Naive thymus-derived CD4-positive, alpha-beta T cell (primary cell): ENCODE measurements at places on chromosomes 1 and 21. TPM values are rescaled to one million over a fixed set of nuclear protein-coding genes. Genes with fewer than 3 reads are reported as not detected.

GRCh38 chr1:222034790-222035189 is 292.9 kb upstream of the DUSP10 start:
- no peak for DNase-seq
- no peak overlapping the region for H3K4me3 ChIP-seq
- no peaks in the 10 kb centered on the region for H3K36me3 ChIP-seq
- H3K27me3 ChIP-seq: no peaks in the 10 kb centered on the region

DNA sequence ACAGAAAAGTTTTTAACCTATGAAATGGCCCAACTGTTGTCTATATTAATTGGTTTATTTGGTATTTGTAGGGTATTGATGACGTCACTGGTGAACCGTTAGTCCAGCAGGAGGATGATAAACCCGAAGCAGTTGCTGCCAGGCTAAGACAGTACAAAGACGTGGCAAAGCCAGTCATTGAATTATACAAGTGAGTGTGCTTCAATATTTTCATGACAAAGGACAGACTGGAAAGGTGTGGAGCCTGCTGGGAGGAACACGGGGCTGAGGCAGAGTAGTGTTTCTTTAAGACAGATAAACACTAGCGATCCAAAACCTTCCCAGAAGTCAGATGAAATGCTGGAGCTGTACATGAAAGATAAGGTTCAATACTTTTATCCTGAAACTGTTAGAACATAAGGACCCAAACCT is 76.7 kb downstream of the AK4 start:
- no peak overlapping the region for H3K27ac ChIP-seq
- no peak overlapping the region for H3K4me3 ChIP-seq
- H3K27me3 ChIP-seq: no peaks in the 10 kb centered on the region
- no peak for DNase-seq
- H3K4me1 ChIP-seq: no peaks in the 10 kb centered on the region
- H3K36me3 ChIP-seq: no peaks in the 10 kb centered on the region

- DNase-seq: no peak
- H3K4me3 ChIP-seq: no peak overlapping the region
- H3K4me1 ChIP-seq: no peaks in the 10 kb centered on the region
- no peak overlapping the region for H3K27ac ChIP-seq
- peaks cover 5% of the 10 kb centered on the region for H3K27me3 ChIP-seq
These were observed 67.3 kb upstream of the COX20 start for GRCh38 chr1:244768186-244768585.

- H3K36me3 ChIP-seq: no peaks in the 10 kb centered on the region
- no peak overlapping the region for H3K4me3 ChIP-seq
- no peaks in the 10 kb centered on the region for H3K27me3 ChIP-seq
These were observed 41.4 kb downstream of the KCNK1 start for GRCh38 chr1:233655301-233655740.

DNA sequence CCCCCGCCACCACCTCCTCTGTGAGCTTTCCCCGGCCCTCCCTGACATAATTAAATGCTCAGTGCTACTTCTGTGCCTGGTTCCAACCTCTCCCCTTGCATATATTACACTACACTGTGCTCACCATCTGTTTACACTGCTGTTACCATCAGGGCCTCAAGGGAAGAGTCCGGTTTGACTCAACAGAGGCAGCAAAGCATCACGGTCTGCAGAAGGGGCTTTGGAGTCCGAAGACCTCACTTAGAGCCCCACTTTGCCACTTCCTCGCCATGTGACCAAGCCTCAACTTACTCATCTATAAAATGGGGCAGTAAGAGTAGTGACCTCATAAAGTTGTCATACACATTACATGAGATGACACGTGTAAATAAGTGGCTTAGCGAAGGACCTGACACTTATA is 27.4 kb downstream of the KCNN3 start:
- H3K36me3 ChIP-seq: no peaks in the 10 kb centered on the region
- no peak overlapping the region for H3K4me3 ChIP-seq
- DNase-seq: no peak
- H3K4me1 ChIP-seq: no peaks in the 10 kb centered on the region
- H3K27me3 ChIP-seq: no peaks in the 10 kb centered on the region
- H3K27ac ChIP-seq: no peak overlapping the region

- no peaks in the 10 kb centered on the region for H3K27me3 ChIP-seq
- no peaks in the 10 kb centered on the region for H3K36me3 ChIP-seq
- no peak overlapping the region for H3K27ac ChIP-seq
- H3K4me1 ChIP-seq: no peaks in the 10 kb centered on the region
- no peak for DNase-seq
These were observed 74.7 kb upstream of the KCNK2 start for GRCh38 chr1:215007880-215008279.

GRCh38 chr21:14557413-14557812 is 11.3 kb upstream of the SAMSN1 start:
- no peak for DNase-seq
- peaks cover 9% of the 10 kb centered on the region for H3K4me1 ChIP-seq
- no peak overlapping the region for H3K4me3 ChIP-seq
- no peak overlapping the region for H3K27ac ChIP-seq
- H3K27me3 ChIP-seq: no peaks in the 10 kb centered on the region
- no peaks in the 10 kb centered on the region for H3K36me3 ChIP-seq

DNA sequence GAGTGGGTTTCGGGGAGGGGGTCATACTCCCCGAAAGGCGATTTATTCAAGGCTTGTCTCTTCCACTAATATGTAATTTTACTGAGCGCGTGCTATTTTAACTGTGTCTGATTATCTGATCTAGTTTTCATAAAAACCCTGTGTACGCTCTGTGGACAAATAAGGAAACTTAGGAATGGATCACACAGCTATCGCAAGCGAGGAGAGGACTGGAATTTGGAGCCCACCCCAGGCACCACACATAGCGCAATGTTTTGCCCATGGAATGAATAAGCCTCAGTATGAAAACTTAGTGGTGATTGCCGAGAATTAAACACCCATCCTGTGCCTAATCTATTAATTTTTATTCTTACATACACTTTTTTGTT is 9.8 kb upstream of the RAB42 start:
- H3K27ac ChIP-seq: peak overlapping the region; percentile 84
- DNase-seq: no peak
- no peaks in the 10 kb centered on the region for H3K27me3 ChIP-seq
- H3K4me3 ChIP-seq: peak overlapping the region; percentile 93
- peaks cover 20% of the 10 kb centered on the region for H3K4me1 ChIP-seq
- peaks cover 11% of the 10 kb centered on the region for H3K36me3 ChIP-seq

GRCh38 chr1:147895123-147895522 is 7.5 kb upstream of the GJA8 start:
- H3K27ac ChIP-seq: no peak overlapping the region
- DNase-seq: no peak
- no peaks in the 10 kb centered on the region for H3K36me3 ChIP-seq
- H3K4me3 ChIP-seq: no peak overlapping the region
- H3K4me1 ChIP-seq: no peaks in the 10 kb centered on the region

DNA sequence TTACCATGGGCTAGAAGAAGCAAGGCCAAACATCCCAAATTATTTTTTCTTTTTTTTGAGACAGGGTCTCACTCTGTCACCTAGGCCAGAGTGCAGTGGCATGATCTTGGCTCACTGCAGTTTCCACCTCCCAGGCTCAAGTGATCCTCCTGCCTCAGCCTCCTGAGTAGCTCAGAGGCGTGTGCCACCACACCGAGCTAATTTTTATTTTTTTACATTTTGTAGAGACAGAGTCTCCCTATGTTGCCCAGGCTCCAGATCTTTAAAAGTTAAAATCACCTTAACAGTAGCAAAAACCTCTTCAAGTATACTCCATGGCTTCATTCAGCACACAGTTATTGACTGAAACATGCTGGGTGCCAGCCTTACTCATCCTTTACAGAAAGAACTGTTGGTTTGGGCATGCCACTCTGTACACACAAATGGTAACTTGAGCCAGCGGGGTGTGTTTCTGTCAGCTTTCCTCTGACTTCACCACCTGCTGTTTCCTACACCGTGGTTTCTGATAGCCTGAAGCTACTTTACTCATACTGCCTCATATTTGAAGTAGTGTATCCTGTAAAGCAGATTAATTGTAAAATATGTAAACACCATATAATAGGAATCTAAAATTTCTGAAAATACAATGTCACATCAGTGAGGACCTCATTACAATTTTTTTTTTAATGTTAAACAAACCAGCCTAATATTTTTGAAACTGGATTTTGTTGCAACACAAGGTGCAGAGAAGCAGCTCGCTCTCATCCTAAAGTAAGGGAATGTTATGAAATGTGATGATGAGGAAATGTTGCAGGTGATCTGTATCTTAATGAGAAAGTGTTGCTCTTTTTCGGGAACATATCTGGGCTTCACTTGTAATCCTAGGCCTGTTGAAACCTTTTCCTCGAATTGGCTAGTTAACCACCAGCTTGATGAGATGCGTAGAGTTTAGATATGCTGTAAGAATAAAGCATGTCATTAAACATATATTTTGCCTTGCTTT is 113.9 kb downstream of the ATP5PO start:
- no peaks in the 10 kb centered on the region for H3K4me1 ChIP-seq
- no peak overlapping the region for H3K4me3 ChIP-seq
- H3K27me3 ChIP-seq: no peaks in the 10 kb centered on the region
- H3K36me3 ChIP-seq: no peaks in the 10 kb centered on the region
- no peak for DNase-seq

Gene OR10J5
- not detected for polyA plus RNA-seq

Gene IRF6
- 0.41 TPM for polyA plus RNA-seq

Gene SELL
- 2,521 TPM for polyA plus RNA-seq

Gene HES3
- polyA plus RNA-seq: not detected
